ENCODE measurements at places on chromosomes 6 and 20.

DNA sequence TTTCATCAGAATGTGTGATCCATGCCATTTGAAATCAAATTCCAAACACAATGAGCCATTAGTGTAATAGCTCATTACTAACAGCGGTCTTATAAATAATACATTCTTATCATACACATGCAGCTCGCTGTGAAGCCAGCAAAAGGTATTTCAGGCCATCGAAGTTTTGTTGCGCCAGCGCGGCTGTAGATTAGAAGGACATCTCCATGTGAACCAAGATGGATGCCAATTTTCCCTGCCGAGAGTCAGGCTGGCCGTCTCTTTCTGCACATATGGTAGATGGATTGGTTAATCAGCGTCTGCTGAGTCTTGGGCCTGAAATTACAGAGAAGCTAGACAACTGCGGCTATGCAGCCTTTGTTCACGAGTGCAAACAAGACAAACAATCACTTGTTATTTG, 44.1 kb downstream of the CFAP61 start:
- DNase-seq, result no peak

DNA sequence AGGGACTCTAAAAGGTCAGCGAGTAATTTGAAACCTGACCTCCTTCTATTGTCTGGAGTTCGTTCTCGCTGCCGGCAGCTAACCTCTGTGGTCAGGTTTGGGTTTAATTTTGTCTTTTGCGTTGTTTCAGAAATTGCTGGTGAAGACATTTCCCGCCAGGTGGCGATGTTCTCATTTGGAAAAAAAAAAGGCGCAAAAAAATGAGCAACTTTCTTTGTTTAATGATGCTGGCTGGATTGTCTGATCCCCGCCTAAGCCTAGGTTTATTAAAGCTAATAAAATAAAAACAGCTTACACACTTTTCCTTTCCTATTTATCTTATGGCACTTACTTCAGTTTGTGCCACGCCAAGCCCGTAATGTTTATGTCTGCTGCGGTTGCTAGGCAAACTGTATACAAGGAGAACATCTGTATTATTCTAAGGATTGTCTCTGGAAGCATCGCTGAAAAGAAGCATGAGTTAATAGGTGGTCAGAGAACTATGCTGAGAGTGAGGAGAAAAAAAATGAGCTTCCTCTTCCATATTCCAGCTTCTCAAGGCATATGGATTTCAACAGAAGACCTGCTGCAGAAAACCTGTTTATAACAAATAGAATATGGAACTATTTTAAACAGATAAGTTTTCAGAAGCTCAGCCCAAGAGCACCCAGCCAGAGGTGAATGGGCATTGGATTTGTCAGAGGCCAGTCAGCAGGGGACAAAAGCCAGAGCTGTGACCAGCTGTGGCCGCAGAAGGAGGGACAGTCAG, 205.7 kb downstream of the DOK5 start:
- peak; percentile 80 for DNase-seq

GRCh38 chr6:62891065-62891647, 320.1 kb upstream of the FKBP1C start:
- peak; percentile 34 for DNase-seq

GRCh38 chr20:31607640-31608250, 2.7 kb downstream of the ID1 start:
- peak; percentile 42 for DNase-seq

DNA sequence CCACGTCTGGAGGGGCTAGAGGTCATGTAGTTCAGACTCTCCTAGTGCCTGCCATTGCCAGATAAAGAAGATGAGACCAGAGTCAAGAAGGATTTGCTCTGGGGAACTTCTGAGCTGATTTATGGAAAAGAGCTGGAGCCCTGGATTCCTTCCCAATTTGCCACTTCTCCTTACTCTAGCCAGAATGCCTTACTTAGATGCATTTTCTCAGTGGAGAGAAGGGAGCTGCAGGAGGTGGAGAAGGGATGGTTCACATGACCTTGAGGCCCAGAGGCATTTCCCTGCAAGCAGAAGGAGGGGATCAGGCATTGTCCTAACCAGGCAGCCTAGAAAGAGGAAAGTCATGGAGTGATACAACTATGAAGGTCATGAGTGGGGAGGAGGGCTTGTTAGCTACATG, 122.2 kb downstream of the UNC5CL start:
- DNase-seq, result no peak

DNA sequence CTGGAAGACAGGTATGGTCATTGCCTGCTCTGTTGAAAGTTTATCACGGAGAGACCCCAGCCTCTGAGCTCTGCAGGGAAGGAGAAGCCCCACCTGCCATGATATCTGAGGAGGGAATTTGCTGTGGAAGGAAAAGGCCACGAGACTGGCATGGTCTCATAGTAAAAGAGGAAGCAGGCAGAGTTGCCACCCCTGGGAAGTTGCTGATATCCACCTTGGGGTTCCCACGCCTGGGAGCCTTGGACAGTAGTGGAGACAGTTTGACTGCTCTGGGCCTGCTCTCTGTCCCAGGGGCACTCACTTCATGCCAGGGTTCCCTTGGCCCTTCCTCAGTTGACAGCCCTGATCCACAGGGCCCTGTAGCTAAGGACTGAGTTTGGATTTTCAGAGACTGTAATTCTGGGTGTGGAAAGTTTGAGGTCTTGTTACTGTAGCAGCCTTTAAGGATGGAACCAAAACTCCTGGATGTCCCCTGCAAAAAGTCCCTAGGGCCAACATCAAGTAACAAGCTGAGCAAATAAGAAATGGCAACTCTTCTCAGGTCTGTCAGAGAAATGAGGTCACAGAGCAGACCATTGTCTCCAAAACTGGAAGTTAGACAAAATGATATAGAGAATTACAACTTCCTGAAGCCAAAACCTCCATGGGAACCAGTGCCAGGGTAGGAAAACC, 6.9 kb upstream of the SIRPB1 start:
- DNase-seq, result no peak

DNA sequence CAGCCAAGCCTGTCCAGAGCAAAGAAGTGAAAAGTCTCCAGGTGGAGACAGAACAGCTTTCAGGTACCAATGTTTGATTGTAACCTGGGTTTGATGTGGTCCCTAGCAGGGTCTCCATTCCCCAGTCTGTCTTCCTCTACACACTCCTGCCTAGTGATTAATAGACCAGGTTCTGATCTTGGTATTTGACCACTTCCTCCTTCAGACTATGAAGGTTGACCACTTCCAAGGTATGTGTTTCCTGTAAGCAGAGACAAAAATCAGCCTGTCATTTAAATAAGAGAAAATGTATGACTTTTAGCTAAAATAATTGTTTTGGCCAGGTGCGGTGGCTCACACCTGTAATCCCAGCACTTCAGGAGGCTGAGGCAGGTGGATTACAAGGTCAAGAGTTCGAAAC, 41.8 kb upstream of the TOP1 start:
- no peak for DNase-seq

DNA sequence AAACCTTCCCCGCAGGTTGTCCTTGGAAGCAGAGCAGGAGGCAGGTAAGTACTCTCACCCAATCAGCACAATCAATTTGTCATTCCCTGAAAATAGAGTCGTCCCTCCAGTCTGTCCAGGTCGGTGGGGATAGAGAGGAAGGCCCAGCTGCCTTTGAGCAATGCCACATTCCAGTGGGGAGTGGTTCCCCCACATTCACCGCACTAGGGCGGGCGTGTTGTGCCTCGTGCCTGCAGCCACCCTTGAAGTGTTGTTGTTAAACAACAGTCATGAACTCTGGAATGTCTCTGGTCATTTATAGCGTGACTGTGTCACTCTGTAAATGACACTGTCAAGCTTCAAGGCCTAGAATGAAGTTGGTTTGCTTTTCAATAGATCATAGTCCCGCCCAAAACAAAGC, 33.4 kb downstream of the PRDM1 start:
- no peak for DNase-seq

Data from adipocyte (in vitro differentiated cells).